ENCODE measurements at places on chromosomes 6 and 20. TPM values are rescaled to one million over a fixed set of nuclear protein-coding genes. Genes with fewer than 3 reads are reported as not detected.

The INSM1 gene
- 30.1 TPM for total RNA-seq

The ID4 gene
- not detected for total RNA-seq

The SRMS gene
- total RNA-seq, result not detected

The MCHR2 gene
- total RNA-seq, result not detected

The MUC21 gene
- not detected for total RNA-seq

The PROKR2 gene
- total RNA-seq, result not detected

The TP53TG5 gene
- 0.07 TPM for total RNA-seq

The NFS1 gene
- total RNA-seq, result 36.2 TPM

The MOCS1 gene
- total RNA-seq, result 1.2 TPM

The HRH3 gene
- not detected for total RNA-seq

The NRN1 gene
- total RNA-seq, result 3.0 TPM

DNA sequence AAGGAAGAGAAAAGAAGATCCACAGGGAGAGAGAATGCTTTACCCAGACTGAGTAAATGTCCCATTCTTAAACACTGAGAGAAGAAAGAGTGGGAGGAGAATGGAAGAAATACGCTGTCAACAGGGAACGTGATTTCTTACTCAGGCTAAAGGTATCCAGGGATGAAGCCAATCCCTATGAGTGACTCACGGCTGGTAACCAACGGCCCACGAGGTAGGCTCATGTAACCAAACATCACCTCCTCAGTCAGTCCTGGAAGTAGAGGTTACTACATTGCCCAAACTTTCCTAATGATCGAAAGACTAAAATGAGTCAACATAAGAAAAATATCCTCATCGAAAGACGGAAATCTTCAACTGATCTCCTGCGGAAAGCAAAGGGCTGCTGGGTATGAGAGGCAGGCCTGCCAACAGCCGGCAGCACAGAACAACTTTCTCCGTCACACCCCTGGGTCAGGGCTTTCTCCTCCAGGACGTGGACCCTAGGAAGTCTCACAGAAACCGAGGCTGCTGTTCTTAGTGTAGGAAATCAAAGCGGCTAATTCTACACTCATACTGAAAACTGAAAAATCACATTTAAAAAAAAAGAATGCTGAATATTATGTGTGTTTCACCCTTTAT, 292.6 kb downstream of the GMDS start:
- no peaks in the 10 kb centered on the region for H3K36me3 ChIP-seq
- no peak for DNase-seq
- no peak overlapping the region for H3K27ac ChIP-seq
- H3K4me1 ChIP-seq, result no peaks in the 10 kb centered on the region
- H3K27me3 ChIP-seq, result no peaks in the 10 kb centered on the region
- H3K4me3 ChIP-seq, result no peak overlapping the region

DNA sequence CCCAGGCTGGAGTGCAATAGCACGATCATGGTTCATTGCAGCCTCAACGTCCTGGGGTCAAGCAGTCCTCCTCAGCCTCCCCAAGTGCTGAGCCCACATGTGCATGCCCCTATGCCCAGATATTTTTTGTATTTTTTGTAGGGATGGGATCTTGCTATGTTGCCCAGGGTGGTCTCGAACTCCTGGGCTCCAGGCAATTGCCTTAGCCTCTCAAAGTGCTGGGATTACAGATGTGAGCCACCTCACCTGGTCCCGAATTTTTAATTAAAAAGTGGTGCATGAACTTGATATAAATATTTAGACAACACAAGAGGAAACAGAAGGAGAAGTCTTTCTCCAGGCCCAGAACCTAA, 7.1 kb upstream of the RNF114 start:
- DNase-seq, result no peak
- no peak overlapping the region for H3K27ac ChIP-seq
- no peaks in the 10 kb centered on the region for H3K36me3 ChIP-seq
- peaks cover 11% of the 10 kb centered on the region for H3K4me1 ChIP-seq

- peaks cover 36% of the 10 kb centered on the region for H3K36me3 ChIP-seq
- no peak overlapping the region for H3K4me3 ChIP-seq
- H3K4me1 ChIP-seq, result peaks cover 43% of the 10 kb centered on the region
- no peaks in the 10 kb centered on the region for H3K27me3 ChIP-seq
These were observed 161.8 kb downstream of the NFATC2 start for GRCh38 chr20:51380401-51381385.

DNA sequence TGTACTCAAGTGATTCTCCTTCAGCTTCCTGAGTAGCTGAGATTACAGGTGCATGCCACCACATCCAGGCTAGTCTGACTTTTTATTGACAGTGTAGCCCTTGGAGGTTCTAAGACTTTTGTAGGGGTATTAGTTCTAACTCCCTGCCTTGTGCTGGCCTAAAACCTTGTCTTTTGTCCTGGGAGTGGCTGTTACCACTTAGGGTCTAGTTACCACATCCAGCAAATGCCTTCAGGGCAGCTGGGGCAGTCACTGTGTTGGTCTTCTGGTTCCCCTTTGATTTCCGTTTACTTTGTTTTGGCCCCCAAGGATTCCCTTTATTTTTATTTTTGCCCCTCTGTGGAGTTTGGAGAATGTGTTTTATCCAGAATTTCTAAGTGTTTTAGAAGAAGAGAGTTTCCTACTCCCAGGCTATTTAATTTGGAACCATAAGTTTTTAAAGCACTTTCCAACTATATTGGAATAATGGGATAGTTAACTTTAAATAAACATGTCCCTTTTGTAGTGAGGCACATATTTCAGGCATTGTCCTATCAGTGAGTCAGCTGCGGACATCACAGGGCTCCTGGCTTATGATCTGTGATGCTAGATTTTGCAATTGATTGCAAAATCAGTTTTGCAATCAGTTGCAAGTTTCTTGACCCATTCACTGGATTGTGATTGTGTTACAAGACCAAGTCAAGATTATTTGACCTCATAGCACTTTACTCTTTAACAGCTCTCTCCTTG, 25.0 kb downstream of the IL22RA2 start:
- no peak for DNase-seq
- H3K27me3 ChIP-seq, result peaks cover 9% of the 10 kb centered on the region
- no peak overlapping the region for H3K27ac ChIP-seq
- H3K36me3 ChIP-seq, result peaks cover 17% of the 10 kb centered on the region

GRCh38 chr20:2625062-2625461, 27.4 kb upstream of the NOP56 start:
- no peak overlapping the region for H3K27ac ChIP-seq
- peaks cover 21% of the 10 kb centered on the region for H3K27me3 ChIP-seq
- no peak overlapping the region for H3K4me3 ChIP-seq

DNA sequence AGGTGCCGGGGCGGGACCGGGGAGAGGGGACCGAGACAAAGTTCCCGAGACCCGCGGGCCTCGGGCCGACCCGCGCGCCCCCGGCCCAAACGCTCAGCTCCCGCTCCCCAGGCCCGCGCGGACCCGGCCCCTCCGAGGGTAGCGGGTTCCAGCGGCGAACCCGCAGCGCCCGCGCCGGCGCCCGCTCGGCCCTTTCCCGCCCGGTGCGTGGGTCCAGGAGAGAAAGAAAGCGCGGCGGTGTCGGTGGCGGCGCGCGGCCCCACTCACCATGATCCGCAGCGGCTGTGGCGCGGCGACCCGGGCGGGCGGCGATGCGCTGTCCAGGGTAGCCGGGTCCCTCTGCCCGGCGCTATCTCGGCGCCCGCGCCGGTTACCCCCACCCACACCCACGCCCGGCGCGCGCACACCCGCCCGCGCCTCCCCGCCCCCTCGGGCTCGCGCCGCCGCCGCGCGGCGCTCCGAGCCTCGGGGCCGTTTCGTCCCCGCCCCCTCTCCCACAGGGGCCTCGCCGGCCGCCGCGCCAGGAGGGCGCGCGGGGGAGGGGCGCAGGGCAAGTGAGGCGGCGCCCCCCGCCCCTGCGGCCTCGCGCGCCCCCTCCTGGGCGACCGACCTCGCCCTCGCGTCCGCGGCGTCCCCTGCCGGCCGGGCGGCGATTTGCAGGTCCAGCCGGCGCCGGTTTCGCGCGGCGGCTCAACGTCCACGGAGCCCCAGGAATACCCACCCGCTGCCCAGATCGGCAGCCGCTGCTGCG, at the start of gene ELOVL2:
Gene ELOVL2 (minus strand): TSS at position 345 of the 751 bp plus-strand sequence. CDS start 75 bp downstream, at position 270.
- H3K4me1 ChIP-seq, result peaks cover 8% of the 10 kb centered on the region
- DNase-seq, result peak; percentile 5
- H3K36me3 ChIP-seq, result no peaks in the 10 kb centered on the region
- H3K4me3 ChIP-seq, result peak within 1 kb of the TSS; percentile 76
- peak within 1 kb of the TSS; percentile 50 for H3K27ac ChIP-seq
- H3K27me3 ChIP-seq, result peaks cover 69% of the 10 kb centered on the region

DNA sequence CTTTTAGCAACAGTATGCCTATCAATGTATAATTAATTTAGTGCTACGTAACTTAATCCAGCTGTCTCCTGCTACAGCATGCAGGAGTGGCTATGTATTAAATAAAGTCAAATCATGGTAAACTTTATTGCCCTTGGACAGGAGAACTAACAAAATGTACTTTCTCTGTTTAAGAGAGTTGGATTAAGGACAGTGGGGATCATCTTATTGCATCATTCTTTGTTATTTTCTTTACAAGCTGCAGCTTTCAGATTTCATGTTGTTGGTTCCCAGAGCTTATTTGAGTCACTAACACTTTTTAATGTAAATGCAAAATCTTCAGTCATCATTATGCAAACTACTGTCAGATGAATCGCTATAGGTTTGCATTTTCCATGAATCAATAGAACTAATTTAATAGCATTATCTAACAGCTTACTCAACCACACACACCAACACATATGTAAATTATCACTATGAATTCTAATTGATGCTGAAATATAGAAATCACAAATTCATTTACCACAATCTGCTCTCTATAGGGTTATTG, 424.7 kb downstream of the MMUT start:
- H3K4me1 ChIP-seq, result no peaks in the 10 kb centered on the region
- H3K36me3 ChIP-seq, result no peaks in the 10 kb centered on the region
- no peak overlapping the region for H3K27ac ChIP-seq
- H3K27me3 ChIP-seq, result no peaks in the 10 kb centered on the region

DNA sequence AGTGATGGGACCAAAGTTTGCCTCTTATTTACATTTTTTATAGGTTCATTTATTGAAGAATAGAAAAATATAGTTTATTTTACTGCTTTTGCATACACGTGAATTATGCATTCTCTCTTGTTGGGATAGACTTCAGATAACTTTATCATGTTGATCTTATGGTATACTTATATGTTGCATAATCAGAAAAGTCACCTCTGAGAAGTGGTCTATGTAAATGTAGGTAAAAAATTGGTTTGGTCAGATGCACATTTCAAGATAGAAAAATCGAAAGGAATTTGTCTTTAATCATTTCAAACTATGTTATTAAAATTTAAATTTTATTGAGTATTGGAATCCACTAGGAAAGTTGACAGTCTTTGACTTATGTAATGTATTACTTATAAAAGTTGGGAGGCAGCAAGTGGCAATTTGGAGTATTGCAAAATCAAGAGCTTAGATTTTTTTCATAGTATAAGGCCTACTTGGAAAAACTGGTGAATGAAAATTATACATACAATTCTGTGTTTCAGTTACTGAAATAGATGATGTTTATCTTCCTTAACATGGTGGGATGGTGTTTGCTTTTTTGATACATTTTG, 2.4 kb downstream of the PHF3 start:
- no peak overlapping the region for H3K27ac ChIP-seq
- H3K36me3 ChIP-seq, result peaks cover 6% of the 10 kb centered on the region
- H3K27me3 ChIP-seq, result no peaks in the 10 kb centered on the region

GRCh38 chr6:169978615-169979161, 227.3 kb downstream of the ERMARD start:
- H3K4me3 ChIP-seq, result no peak overlapping the region
- no peaks in the 10 kb centered on the region for H3K4me1 ChIP-seq
- H3K27ac ChIP-seq, result no peak overlapping the region
- peaks cover 6% of the 10 kb centered on the region for H3K27me3 ChIP-seq
- H3K36me3 ChIP-seq, result no peaks in the 10 kb centered on the region

GRCh38 chr6:90221403-90221802, 75.2 kb downstream of the BACH2 start:
- DNase-seq, result no peak
- H3K36me3 ChIP-seq, result peaks cover 30% of the 10 kb centered on the region
- no peaks in the 10 kb centered on the region for H3K27me3 ChIP-seq
- H3K4me3 ChIP-seq, result no peak overlapping the region

DNA sequence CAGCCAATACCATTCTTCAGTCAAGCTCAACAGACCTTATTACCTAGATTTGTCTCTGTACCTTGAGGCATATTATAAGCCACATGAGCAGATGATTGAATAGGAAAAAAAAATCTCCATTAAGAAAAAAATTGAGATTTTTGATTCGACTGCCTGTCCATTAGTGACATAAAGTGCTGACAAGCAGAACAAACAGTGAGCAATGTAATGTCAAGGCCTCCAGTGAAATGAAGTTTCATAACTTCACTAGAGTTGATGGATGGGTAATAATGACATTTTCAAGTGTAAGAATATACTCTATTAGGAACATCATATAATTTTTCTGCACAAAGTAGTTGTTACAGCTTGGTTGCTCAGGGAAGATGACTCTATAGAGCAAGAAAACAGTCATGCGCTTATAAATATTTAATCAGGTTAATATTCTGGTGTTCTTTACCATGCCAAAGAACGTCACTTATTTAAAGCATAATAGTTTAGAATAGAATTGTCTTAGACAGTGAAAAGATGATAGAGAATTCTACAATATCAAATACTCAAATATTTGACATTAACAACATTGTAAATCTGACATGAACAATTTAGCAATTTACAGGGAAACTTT, 783.7 kb downstream of the EPHA7 start:
- H3K4me3 ChIP-seq, result no peak overlapping the region
- no peaks in the 10 kb centered on the region for H3K4me1 ChIP-seq
- no peaks in the 10 kb centered on the region for H3K27me3 ChIP-seq
- no peaks in the 10 kb centered on the region for H3K36me3 ChIP-seq

DNA sequence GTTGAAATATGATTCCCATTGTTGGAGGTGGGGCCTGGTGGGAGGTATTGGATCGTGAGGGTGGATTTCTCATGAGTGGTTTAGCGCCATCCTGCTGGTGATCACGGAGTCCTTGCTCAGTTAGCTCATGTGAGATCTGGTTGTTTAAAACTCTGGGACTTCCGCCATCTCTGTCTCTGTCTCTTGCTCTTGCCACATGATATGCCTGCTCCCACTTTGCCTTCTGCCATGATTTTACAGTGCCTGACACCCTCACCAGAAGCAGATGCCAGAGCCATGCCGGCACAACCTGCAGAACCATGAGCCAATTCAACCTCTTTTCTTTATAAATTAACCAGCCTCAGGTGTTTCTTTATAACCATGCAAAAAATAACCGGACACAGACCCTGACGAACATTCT, 44.7 kb upstream of the ZFP64 start:
- no peak for DNase-seq
- no peak overlapping the region for H3K4me3 ChIP-seq
- H3K27ac ChIP-seq, result no peak overlapping the region
- no peaks in the 10 kb centered on the region for H3K36me3 ChIP-seq

DNA sequence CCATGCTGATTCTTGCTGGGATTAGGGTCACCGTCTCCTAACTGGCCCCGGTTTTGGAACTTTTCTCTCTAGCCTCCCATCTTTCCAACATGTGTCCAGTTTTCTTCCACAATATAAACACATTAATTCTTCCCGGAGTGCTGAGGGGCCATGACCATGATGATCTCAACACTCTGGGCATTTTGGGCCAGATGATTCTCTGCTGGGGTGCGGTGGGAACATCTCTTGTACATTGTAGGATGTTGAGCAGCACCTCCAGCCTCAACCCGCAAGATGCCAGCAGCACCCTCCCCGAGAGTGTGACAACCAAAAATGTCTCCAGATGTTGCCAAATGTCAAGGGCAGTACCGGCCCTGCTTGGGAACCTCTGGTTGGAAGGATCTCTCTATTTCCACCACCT, 164.8 kb downstream of the TFAP2C start:
- no peaks in the 10 kb centered on the region for H3K36me3 ChIP-seq
- no peak overlapping the region for H3K4me3 ChIP-seq
- no peak for DNase-seq
- H3K27ac ChIP-seq, result no peak overlapping the region

GRCh38 chr20:20697325-20697845, 15.1 kb downstream of the RALGAPA2 start:
- H3K36me3 ChIP-seq, result peaks cover 5% of the 10 kb centered on the region
- no peaks in the 10 kb centered on the region for H3K27me3 ChIP-seq
- H3K4me1 ChIP-seq, result peaks cover 4% of the 10 kb centered on the region
- no peak overlapping the region for H3K4me3 ChIP-seq
- no peak overlapping the region for H3K27ac ChIP-seq
- no peak for DNase-seq
